ENCODE measurements at places on chromosomes 16 and 17.

DNA sequence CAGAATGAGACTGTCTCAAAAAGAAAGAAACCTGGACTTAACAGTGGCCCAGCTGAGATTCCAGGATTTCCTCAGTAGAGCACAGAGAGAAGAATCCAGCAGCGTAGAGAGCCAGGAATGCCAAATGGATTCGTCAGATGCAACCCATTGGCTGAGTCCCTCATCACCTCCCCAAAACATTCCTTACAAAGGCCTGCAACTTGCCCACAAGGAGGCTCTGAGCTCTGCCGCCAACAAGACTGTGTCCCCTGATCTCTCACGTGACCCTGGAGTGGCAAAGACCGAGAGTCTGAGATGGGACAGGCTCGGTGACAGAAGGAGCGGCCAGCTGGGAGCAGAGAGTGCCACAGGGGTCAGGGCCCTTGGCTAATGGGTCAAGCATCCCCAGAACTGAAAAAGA is 6.9 kb upstream of the CHMP6 start:
- DNase-seq, result peak; percentile 98

DNA sequence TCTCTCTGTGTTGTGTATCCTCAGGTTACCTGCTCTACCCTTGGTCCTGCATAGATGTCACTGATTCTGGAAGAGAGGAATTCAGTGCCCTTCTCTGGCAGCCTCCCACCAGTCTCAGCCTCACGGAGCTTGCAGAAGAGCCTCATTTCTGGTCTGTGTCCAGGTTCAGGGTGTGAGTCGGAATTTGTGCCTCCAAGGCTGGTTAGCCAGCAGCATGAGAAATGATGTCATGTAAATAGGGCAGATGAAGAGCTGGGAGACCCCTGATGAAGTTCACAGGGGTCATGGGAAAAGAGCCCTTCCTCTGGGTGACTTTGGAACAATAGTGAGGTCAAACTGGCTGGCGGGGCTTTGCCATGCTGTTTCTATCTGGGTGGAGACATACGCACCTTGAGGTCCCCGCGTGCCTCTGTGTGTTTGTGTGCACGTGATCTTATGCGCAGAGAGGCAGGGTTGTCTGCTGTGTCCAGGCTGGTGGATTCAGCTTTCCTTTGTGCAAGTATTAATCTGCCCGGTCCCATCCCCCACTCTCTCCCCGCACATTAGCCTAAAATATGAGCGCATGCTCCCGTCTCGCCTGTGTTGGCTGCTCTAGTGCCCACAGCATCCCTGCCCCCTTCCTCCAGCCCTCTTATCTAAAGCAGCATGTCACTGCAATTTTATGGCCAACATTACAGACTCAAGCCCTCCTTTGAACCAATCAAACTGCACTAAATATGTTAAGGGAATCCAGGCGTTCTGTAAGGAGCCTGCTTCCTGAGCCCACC is 256.3 kb upstream of the ZFHX3 start:
- no peak for DNase-seq

DNA sequence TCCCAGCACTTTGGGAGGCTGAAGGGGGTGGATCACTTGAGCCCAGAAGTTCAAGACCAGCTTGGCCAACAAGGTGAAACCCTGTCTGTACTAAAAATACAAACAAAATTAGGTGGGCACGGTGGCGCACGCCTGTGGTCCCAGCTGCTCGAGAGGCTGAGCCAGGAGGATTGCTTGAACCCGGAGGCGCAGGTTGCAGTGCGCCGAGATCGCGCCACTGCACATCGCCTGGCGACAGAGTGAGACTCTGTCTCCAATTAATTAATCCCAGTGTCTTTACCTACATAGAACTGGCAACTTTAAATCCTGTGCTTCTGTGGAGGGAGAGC is 1.5 kb upstream of the ELOB start:
- DNase-seq, result no peak

- DNase-seq, result no peak
Measured at GRCh38 chr17:7313088-7313889, 1.9 kb downstream of the GPS2 start.

- no peak for DNase-seq
Measured at GRCh38 chr17:51741458-51741857, 417.1 kb downstream of the CA10 start.

- DNase-seq, result no peak
Measured at GRCh38 chr16:354291-354881, 1.9 kb upstream of the AXIN1 start.

DNA sequence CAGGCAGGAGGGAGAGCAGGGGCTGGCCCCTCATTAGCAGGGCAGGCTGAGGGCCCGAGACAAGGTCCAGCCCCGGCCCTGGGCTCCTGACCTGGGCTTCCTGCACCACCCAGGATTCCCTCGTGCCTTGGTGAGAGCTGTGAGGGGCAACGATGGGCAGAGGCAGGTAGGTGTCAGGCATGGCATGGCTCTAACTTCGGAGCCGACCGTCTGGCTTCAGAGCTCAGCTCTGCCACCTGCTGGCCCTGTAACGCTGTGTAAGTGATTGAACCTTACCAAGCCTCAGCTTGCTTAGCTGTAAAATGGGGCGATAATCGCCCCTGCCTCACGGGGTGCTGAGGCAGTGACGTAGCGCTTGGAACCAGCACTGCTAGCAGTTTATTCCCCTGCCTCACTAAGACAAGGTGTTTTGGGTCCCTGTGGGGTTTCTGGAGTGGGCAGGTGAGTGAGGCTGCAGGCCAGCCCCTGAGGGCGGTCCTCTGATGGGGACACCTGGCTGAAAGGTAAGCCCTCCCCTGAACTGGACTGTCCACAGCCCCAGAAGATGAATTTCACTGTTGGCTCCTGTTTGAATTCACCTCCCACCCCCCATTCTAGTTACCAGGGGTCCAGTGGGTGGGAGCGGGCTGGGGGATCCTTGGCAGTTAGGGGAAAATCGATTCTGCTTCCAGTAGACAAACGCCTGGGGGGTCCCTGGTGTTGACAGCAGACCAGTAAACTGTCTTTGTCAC is 184.8 kb upstream of the GSE1 start:
- DNase-seq, result no peak

DNA sequence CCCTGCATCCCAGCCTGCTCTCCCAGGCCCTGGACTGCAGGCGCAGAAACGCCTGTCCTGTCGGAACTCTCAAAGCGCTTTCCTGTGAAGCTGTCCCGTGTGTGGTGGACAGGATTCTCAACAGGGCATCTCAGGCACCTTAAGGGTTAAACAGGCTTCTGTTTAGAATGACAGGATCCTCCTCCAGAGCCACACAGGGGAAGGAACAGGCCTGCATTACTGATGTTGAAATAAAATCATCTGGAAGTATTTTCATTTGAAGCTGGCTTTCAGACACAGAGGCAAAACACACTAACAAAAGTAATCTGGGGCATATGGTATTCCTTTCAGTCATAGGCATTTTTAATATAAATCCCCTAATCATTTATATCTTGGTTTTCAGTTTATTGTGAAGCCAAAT is 7.4 kb downstream of the HS3ST3A1 start:
- peak; percentile 37 for DNase-seq

DNA sequence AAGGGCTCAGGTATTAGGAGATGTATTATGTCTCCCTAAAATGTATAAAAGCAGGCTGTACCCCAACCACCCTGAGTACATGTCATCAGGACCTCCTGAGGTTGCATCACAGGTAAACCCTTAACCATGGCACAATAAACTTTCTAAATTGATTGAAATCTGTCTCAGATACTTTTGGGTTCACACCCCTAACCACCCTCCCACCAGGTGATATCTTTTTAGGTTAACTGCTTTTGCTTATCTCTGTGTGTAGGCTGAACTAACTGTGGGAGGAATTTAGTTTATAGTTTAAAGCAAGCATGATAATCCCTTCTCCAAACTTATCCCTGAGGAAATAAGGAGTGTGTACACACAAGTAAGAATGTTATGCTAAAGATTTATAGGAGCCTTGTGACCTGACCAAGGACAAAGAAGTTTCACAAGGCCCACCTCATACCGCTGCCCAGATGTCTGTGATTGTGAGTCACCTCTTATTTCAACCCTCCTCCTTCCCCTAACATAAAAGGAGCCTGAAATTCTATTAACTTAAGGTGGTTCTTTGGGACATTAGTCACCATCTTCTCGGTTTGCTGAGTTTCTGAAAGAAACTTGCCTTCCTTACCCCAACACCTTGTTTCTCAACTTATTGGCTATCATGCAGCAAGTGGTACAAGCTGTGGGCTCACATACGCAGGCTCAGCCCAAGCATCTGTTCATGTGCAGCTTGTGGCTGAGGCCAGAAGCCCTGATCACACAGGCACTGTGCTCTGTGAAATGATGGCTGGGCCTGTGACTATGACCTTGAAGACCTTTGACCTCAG is 11.3 kb downstream of the PRSS22 start:
- peak; percentile 59 for DNase-seq

GRCh38 chr16:53732296-53732929 is 28.5 kb downstream of the FTO start:
- DNase-seq, result no peak

GRCh38 chr16:74064120-74064735 is 232.4 kb upstream of the PSMD7 start:
- no peak for DNase-seq

GRCh38 chr17:44473367-44473766 is 29.8 kb downstream of the GPATCH8 start:
- no peak for DNase-seq

GRCh38 chr16:79970551-79971236 is 370.2 kb upstream of the MAF start:
- DNase-seq, result no peak

DNA sequence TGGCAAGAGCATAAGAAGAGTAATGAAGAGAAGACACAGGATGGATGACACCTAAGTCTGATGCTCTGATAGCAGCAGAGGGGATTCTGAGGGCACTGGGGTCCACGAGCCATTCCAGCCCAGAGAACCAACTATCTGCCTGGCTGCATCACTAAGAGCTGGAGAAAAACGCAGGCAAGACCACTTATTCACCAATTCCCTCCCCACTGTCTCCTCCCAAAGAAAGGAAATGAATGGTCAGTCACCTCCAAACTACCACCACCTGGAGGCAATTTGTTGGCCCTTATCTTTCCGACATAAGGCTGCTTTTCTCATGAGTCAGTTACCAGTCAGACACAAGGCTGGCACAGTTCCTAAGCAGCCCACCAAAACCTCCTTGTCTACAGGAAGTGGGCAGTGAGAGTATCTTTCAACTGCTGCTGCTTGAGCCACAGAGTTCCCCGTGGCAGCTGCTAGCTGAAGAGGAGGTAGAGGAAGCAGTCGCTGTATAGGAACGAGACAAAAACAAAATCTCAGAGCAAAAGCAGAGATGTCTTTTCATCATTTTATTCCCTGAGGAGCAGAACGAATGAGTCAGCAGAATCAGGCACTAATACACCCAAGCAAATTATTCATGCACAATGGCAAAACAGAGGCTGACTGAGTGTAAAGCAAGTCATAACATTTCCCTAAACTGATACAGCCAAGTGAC is 111.1 kb downstream of the SMG6 start:
- peak; percentile 82 for DNase-seq

- no peak for DNase-seq
Measured at GRCh38 chr17:75679706-75680211, 12.6 kb downstream of the SAP30BP start.
